SK-N-DZ (cell line): ENCODE measurements at places on chromosomes 2 and 18.

DNA sequence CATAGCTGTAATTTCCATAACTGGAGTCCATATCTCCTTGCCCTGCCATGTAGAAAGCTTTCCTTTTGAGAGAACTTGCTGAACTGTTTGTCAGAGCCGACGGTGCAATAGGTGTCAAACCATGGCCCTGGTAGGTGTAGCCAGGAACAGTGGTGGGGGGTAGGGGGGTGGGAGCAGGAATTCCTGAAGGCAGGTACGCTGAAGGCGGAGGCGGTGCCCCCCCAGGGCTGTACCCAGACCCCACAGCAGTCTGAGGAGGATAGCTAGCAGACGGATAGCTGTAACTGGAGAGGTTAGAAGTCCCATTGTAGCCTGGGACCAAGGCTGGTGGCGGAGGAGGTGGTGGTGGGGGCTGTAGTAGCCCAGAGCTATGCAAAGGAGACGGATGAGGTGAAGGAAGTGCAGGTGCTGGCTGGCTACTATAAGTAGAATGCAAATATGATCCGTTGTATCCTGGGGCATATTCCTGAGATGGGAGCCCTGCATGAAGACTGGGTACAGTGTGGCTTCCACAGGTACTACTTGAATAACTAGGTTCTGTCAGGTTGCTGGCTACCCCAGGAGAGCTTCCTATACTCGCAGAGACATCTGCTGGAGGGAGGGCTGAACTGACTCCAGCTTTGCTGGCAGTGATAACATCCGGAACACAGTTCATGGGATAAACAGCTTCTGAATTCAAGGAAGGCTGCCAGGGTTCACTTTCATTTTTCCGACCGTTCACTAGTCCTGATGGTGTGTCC, 124.8 kb downstream of the FIGN start:
- DNase-seq = peak; percentile 13

DNA sequence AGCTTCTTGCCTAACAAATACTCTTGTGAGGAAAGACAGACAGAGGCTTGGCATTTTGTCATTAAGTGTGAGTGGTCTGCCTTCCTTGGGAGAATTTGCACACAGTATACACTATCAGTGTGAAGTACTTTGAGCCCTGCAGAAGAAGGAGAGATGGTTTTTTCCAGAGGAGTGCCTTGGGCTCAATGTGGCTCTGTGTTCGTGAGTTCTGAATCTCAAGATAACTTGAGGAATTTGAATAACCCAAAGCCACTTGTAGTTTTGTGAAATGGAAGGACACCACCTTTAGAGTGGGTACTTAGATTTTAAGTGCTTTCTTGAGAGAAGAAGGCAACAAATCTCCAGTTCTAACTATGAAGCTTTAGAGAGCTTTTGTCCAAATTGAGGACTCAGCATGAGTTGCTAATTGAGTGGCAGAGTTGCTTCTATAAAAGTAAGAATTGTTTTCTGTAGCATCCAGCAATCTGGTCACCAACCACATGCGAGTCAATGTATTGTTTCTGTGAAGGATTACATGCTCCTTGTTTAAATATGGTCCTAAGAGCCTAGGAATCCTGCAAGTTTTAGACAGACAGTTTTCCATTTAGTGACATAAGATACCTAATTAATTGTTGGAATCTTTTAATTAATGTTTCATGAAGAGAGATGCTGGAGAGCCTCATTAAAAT, 68.3 kb downstream of the BABAM2 start:
- DNase-seq = no peak

- DNase-seq = no peak
Measured at GRCh38 chr2:211877061-211877460, 661.5 kb downstream of the ERBB4 start.

DNA sequence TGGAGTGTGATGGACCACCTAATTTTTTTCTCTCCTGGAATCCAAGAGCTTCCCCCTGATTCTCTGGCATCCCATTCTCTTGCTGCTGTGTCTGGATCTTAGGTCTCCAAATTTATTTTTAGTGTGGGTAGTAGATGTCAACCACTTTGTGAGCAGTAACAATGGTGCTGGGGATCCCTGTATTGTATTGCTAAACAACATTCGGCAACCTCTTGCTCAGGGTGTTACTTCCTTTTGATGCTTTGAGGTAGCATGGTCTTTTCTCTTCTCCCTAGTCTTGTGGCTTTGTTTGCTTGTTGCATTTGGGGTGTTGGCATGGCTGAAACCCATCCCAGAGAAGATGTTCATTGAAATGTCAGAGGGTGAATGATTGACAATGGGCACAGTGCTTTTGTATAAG, 737.4 kb downstream of the BCL11A start:
- DNase-seq = no peak

- DNase-seq = no peak
Measured at GRCh38 chr18:2911533-2911932, 64.7 kb downstream of the EMILIN2 start.

DNA sequence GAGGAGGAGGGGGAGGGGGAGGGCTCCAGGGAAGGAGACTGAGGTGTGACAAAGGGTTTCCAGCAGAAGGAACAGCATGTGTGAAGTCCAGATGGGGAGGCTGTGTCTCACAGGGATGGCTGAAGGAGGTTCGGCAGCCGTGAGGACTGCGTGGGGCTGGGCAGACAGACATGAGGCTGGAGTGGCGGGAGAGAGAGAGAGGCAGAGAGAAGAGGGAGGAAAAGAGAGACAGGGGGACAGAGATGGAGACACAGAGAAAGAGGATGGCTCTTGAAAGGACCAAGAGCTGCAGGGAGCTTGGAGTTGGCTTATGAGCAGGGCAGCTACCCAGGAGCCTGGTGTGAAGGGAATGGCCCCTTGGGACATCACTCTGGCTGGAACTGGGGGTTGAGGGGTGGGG, 138.9 kb upstream of the ASB18 start:
- DNase-seq = no peak

DNA sequence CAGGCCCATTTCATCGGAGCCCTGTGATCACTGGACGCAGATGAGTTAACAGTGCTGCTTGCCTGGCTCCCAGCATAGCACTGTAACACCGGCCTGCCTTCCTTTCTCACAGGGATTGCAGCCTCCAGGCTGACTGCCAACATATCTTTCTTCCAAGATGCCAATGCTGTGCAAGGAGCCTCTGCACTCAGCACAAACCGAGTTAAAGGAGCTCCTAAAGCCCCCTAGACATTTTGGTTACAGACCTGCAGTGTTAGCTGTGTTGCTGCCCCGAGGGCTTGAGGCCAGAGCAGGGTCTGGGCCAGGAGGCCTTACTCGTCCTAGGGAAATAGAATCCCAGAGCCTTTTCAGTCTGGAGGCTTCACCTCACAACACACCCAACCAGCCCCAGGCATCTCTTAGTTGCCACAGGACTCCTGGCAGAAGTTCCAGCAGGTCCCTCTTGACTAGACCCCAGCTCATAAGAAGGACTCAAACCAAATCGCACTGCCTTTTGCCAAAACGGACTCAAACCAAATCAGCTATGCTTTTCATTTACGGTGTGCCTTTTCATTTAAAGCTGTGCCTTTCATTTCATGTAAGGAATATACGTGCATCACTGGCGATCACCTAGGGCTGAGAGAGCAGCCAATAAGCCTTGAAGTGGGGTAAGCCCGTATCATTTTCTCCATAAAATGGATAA, 58.4 kb upstream of the EML4 start:
- no peak for DNase-seq

- DNase-seq = no peak
Measured at GRCh38 chr2:36178384-36178783, 177.2 kb upstream of the CRIM1 start.

DNA sequence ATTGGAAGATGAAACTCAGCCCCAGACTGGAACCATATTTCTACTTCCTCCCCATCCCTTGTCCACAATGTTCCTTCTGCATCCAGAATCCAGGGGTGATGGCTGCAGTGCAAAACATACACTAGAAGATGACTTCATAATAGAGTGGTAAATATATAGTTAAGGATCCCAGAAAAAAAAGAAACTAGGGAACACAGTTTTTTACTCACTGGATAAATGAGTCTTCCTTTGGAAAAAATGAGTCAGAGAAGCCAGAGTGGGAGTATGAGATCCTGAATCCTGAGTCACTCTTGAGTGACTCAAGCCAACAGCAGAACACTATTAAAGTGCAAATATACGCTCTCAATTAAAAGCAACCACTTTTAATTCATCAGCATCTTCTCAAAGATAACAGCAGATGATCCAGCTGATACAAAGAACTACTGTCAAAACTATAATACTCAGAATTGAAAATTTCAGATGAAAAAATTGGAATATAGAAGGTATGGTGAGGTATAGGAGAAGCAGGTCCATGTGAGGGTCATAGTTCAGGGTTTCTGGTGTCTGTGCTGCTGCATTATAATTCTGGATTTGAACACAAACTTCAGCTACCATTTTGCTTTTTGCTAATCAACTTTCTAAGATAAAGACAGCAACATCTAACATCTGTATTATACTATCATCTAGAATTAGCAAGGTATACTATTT, 987.2 kb upstream of the CDH2 start:
- no peak for DNase-seq

GRCh38 chr18:34222307-34223163, 2.2 kb downstream of the NOL4 start:
- DNase-seq = peak; percentile 88

- DNase-seq = no peak
Measured at GRCh38 chr2:220509096-220509757, 881.8 kb downstream of the SLC4A3 start.

DNA sequence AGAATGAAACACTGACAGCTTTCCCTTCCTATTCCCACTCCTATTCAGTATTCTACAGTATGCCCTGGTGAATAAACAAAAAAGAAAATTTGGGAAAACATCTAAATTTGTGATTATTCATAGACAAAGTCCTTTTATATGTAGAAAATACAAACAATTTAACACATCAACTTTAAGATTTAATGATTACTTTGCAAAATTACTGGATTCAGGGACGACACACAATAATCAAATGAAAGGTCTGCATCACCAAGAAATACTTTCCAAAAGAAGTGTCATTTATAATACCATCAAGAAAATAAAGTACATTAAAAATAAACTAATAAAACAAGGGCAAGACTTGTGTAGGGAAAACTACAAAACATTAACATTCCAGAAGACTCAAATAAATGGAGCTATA, 199.8 kb downstream of the KCNJ3 start:
- DNase-seq = no peak

- no peak for DNase-seq
Measured at GRCh38 chr2:30315391-30316063, 84.2 kb downstream of the LBH start.

GRCh38 chr18:55048892-55049291, 89.6 kb upstream of the CCDC68 start:
- no peak for DNase-seq

DNA sequence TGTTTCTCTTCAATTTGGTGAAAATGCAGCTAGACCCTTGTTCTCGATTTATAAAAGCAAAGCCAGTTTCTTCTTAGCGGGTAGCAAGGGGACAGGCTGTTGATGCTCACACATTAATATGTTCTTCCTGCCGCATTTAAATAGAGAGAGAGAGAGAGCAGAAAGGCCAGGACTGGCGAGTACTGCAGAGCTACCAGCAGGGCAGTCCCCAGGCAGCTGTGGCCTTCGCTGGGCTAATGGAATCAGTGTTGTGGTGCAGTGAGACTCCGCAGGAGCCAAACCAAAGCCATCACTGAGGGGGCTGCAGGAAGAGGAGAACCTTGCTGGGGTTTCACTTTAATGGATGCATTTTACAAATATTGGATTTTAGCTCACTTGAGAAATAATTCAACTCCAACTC, 223.6 kb downstream of the ACTR3 start:
- DNase-seq = no peak

GRCh38 chr2:131011486-131011885, 81.8 kb downstream of the FAM168B start:
- DNase-seq = no peak

DNA sequence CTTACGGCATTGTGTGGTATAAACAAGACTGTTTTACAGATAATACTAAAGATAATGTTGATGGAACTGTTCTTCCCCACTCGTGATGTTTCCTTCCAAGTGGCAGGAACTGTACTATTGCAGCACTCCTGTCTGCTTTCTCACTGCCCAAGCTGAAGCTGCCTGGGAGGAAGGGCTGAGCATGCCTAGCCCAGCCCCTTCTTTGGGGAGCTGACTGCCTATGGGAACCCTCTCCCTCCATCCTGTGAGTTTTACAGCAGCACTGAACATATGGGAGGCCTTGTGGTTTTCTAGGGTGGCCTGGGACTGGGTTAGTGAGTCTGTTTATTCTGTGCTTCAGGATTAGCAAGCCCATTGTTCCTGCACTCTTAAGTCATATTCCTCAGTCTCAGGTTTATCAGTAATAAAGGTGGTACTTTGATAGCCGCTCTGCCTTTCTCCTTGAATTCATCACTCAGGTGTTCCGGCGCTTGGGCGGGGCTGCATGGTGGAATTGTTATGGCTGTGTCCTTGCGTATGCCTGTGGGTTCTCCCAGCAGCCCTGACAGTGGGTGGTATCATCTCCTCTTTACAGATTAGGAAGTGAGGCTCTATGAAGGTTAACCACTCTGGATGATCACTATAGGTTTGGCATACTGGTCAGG, 379.7 kb downstream of the PTPRM start:
- no peak for DNase-seq

DNA sequence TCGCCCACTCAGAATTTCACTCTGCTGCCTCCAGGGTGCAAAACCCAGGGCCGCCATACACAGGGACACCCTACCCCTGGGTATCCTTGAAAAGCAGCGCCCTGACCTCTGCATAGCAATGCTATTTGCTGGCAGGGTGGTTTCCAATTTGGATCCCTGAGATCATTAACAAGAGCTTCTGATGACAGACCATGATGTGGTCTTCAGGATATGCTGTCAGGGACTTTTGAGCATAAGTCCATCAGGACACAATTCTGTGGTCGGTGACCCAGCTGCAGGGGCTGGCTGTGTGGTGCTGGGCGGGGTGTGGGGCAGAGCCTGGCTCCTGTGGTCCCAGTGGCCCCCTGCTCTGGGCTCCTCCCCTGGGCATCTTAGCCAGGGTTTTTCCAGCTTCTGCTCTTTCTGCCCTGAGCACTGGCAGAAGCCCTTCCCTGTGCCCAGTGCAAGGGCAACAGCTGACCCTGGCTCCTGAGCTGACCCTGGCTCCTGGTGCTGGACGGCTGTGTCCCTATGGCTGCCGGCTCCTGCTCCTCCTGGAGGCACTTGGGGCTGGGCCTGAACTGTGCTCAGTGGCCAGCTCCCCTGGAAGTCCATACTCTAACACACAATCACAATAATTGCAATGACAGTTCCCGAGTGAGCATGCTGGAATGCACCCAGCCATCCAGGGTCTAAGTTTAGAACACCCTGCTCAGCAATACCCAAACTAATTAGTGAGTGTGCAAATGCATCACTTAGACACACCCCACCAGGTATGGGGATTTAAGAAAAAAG, 271.5 kb downstream of the HDAC4 start:
- DNase-seq = no peak

DNA sequence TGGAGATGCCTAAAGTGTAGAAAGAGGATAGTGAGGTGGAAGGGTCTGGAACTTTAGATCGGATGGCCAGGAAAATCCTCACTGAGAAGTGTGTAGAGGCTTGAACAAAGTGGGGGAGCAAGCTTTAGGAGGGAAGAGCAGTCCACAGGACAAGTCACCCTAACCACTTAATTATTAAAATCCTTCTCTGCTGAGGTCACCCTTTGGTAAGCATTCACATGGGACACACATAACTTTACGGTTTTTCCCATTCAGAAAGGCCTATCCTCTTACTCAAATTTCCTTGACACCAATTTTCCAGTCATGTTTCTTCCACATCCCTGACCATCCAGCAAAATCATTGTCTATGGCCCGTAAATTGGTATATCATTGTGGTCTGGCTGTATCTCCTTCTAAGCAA, 31.0 kb upstream of the ZEB2 start:
- DNase-seq = no peak

GRCh38 chr2:44107086-44107740, 61.5 kb upstream of the PPM1B start:
- DNase-seq = no peak
